ENCODE measurements at places on chromosomes 5 and 9. TPM values are rescaled to one million over a fixed set of nuclear protein-coding genes. Genes with fewer than 3 reads are reported as not detected.

GRCh38 chr5:24777392-24777791 is 132.6 kb upstream of the CDH10 start:
- no peak for DNase-seq

DNA sequence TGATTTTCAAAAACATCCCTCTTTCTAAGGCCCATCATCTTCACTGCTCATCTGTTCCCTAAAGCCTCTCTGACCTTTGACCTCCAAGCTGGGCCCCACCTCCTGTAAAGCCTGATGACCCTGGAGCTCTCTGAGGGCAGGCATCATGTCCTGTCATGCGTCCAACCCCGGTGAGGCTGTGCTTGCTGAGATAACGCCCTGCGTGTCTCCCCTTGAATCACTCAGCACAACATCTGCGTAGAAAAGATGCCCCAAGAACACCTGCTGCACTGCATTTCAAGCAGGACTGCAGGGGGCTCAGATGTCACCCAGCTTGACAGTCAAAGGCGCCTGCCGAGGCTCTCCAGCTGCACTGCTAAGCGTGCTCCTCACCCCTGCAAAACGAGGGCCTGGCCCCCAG is 78.0 kb downstream of the OTULIN start:
- no peak for DNase-seq

DNA sequence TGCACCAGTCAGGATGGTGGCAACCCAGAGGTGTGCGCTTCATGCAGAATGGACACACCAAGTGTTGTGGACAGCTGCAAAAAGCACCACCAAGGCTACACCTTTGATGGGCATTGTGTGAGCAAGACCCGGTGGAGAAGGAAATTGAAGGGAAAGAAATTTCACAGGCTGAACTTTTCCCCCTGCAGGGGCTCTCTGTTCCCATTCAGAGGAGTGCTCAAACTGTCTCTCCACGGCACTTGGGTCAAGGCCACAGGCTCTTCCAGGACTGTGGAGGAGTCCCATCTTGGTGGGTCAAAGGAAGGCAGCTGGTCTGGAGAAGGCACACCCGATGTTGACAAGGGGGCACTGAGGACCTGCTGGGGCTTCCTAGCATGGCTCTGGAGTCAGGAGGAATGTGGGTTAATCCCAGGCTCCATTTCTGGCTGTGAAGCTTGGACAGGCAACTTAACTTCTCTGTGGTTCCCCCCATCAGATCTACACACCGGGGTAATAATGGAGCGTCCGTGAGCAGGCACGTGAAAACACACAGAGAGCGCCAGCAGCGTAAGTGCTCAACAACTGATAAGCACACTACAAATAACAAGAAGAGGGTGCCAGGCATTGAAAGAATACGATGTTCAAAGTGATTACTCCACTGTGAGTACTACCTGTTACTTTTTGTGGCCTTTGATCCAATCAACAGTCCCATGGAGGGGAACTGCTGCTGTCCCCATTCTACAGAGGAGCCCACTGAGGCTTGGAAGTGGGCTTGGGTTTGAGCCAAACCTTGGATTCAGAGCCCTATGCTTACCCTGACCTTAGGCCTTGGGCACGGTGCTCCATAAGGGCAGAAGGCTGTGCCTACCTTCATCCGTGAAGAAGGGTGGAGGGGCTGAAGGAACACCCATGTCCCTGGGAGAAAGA is 34.2 kb upstream of the TIFAB start:
- no peak for DNase-seq

ADAMTSL1 gene
- 27.9 TPM for total RNA-seq

GRCh38 chr5:81027481-81028058 is 67.4 kb downstream of the RASGRF2 start:
- DNase-seq = no peak

SEMA5A gene
- total RNA-seq = 17.7 TPM

GRCh38 chr5:36712706-36713105 is 106.3 kb downstream of the SLC1A3 start:
- DNase-seq = no peak

- DNase-seq = no peak
Measured at GRCh38 chr9:136608348-136609159, 54.2 kb upstream of the EGFL7 start.

SLC25A2 gene
- not detected for total RNA-seq

DNA sequence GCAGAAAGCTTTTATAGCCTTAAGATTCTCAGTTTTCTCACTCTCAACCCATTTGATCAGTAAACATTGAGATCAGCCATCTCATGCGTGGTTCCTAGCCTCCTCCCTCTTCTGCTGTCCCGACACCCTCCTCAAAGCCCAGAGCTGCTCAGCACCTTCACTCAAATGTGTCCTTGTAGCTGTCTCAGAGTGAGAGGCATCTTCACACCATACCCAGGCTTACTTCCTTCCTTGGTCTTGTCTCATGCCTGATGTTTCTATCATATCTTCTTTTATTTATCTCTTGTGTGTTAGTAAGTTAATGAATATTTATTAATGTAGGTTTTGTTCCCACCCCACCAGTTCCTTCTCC is 72.4 kb upstream of the SNX2 start:
- no peak for DNase-seq

DNA sequence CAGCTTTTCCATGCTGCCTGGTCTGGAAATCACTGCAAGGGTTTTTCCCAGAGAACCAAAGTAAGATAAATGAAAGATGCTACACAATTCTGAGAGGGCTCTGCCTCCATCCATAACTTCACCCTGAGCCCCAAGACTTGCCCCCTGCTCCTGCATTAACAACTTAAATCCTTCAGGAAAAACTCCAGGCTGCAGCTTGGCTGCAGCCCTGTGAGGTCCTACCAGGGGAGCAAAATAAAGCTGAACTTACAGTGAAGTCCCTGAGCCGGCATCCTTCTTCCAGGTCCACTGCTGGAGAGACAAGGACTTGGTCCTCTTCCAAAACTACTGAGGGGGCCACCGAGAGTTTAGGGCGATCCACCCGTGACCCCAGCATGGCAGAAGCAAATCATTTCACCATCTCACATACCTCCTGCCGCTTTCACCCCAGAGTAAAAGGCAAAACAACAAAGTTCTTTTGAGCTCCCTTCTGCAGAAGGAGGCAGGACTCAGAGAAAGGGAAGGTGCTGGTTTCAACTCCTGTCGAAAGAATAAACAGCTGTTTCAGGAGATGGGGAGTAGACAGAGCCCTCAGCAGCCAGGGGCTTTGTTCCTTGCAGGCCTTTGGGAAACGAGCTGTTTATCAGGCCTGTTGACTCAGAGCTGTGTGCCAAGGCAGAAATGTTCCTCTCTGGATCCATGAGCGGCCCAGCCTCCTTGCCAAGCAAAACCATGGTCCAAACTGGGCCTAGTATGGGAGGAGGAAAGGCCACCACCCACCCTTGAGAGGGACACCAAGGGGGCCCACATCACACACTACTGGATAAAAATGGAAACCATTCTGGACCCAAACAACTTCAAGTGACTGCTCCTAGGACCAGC is 20.6 kb downstream of the GGTA1 start:
- DNase-seq = no peak

DNA sequence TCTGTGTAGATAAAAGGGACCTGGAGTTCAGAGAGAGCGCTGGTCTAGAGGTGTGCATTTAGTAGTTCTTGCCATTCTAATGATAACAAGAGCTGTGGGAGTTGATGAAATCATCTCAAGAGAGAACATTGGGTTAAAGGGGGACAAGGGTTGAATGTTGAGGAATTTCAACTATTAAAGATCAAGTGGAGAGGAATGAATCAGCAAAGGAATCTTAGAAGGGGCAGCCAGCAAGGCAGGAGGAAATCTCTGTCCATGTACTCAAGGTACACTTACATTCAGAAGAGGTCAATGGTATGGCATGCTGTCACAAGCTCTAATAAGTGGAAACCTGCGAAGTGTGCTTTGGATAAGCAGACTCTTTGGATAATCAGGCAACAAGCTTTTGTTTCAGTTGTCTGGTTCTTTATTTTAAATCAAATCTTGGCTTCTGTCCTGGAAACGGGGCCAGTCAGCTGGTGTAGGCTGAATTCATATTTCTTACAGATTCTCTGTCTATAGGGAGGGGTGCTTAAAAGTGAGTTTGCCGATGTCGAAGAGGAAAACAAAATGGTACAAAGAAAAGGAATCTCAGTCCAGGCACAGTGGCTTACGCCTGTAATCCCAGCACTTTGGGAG is 320.5 kb upstream of the CD180 start:
- peak; percentile 83 for DNase-seq

DNM1 gene
- total RNA-seq = 30.4 TPM

DNA sequence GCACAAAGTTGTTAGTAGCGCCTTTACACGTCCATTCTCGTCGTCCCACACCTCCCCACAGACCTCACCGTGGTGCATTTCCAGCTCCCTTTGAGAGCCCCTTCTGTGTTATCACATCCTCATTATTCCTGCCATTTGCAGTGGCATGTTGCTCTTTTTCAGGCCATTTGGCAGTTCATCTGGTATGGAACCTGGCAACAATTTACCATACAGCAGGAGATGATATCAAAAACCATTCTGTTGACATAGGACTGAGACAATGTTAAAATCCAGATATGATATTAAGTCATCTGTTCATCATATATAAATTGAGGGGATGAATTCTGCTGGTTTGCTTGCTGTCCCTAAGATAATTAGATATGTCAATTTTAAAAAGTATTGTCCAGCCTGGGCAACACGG is 83.0 kb downstream of the TMEM174 start:
- DNase-seq = no peak

PCDHGA5 gene
- 2.6 TPM for total RNA-seq

- DNase-seq = no peak
Measured at GRCh38 chr5:99621772-99622681, 693.2 kb upstream of the CHD1 start.

GRCh38 chr5:83844449-83845068 is 123.9 kb upstream of the HAPLN1 start:
- peak; percentile 95 for DNase-seq

Measured in fibroblast of lung (primary cell).